ENCODE measurements at places on chromosomes 1 and 21.

DNA sequence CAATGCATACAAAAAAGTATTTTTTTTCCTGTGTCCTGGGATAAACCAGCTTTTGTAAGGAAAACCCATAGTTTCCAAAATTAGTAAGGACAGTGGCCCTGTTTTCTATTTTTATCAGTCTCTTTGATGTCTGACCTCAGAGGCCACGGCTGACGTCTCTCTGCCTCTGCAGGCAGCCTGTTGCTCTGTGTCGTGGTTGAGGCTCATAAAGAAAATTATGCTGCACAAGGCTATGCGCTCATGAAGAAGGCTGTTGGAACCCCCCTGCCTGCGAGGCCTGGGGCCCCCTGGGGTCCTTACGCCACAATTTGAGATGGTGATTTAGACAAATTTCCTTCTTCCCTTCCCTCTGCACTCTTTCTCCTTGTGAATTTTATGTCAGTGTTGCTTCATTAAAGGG is 48.9 kb downstream of the AGPAT3 start:
- H3K4me1 ChIP-seq: peaks cover 21% of the 10 kb centered on the region
- no peaks in the 10 kb centered on the region for H3K27me3 ChIP-seq
- peak; percentile 76 for DNase-seq
- H3K4me3 ChIP-seq: no peak overlapping the region
- no peak overlapping the region for H3K27ac ChIP-seq

DNA sequence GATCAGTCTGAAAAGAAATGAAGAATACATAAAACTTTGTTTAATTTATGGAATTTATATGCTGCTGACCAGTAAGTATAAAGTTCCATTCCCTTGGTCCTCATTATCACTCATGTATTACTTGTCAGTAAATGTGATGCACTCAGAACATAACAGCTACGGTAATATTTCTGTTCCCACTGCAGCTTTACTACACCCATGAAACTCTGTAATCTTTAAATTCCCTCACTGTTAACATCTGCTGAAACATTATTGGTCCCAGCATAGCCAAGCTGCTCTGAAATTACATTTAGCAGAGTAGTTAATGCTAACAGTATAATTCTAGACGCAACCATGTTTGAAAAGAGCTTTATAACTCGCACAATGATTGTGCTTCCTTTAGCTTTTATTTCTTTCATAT is 238.4 kb downstream of the GPATCH2 start:
- H3K27me3 ChIP-seq: no peaks in the 10 kb centered on the region
- no peak overlapping the region for H3K27ac ChIP-seq
- H3K36me3 ChIP-seq: no peaks in the 10 kb centered on the region
- H3K4me3 ChIP-seq: no peak overlapping the region

- H3K27me3 ChIP-seq: no peaks in the 10 kb centered on the region
- DNase-seq: no peak
- no peaks in the 10 kb centered on the region for H3K36me3 ChIP-seq
- no peak overlapping the region for H3K27ac ChIP-seq
Observed at GRCh38 chr21:44571844-44572782, 1.4 kb upstream of the KRTAP10-4 start.

GRCh38 chr21:40902299-40902698 is 55.3 kb upstream of the DSCAM start:
- DNase-seq: no peak
- H3K27me3 ChIP-seq: no peaks in the 10 kb centered on the region
- H3K4me1 ChIP-seq: no peaks in the 10 kb centered on the region
- H3K36me3 ChIP-seq: no peaks in the 10 kb centered on the region
- H3K4me3 ChIP-seq: no peak overlapping the region

DNA sequence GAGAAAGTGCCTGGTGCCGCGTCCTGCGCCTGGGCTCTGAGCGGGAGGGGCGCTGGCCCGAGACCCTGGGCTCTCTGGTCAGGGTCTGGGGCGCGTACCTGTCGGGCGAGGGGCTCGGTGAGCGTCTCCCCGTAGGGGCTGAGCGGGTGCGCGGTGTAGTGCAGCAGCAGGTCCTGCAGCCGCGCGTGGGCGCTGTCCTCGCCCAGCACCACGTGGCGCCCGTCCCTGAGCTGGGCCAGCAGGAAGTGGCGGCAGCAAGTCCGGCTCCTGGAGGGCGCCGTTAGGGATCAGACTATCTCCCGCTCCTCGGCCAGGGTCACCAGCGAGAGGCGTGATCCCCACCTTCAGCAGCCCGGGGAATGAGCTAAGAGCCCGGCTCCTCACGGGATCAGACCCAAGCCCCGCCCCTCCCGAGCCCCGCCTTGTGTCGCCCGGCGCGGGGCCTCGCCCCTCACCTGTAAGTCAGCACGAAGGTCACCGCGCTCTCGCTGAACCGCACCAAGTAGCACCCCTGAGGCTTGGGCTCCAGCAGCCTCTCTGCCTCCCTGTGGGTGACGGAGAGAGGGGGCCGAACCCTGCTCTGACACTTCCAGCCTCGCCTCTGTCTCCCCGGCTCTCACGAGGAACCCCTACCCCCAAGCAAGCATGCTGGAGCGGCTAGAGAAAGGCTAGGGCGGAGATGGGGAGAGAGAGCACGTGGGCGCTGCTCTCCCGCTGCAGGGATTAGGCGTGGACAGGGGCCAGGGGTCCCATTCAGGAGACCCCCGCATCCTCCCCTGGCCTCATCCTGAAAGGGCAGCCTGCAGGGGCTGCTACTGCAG is 2.7 kb downstream of the SH2D2A start:
- peak overlapping the region; percentile 12 for H3K4me3 ChIP-seq
- H3K4me1 ChIP-seq: peaks cover 19% of the 10 kb centered on the region
- peak; percentile 43 for DNase-seq
- H3K36me3 ChIP-seq: no peaks in the 10 kb centered on the region
- H3K27me3 ChIP-seq: peaks cover 30% of the 10 kb centered on the region

DNA sequence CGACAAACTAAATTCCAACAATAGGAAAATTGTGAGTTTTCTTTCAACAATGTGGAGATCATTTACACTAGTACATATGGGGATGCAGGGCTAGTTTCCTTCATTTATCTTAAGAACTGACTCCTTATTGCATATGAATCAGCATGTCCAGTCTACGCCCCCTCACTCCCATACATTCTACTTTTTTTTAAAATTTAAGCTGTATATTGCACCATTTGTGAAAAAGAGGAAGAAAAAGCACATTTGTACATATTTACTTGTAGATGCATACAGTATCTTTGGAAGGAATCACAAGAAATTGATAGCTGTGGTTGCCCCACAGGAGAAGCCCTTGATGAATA is 15.9 kb downstream of the VPS26C start:
- no peaks in the 10 kb centered on the region for H3K27me3 ChIP-seq
- H3K4me3 ChIP-seq: no peak overlapping the region
- no peaks in the 10 kb centered on the region for H3K4me1 ChIP-seq
- no peak for DNase-seq

GRCh38 chr1:95041491-95042165 is 31.1 kb downstream of the ALG14 start:
- H3K27me3 ChIP-seq: no peaks in the 10 kb centered on the region
- H3K36me3 ChIP-seq: no peaks in the 10 kb centered on the region
- H3K4me3 ChIP-seq: no peak overlapping the region
- peaks cover 4% of the 10 kb centered on the region for H3K4me1 ChIP-seq

GRCh38 chr1:8976896-8977450 is 31.3 kb downstream of the CA6 start:
- H3K36me3 ChIP-seq: no peaks in the 10 kb centered on the region
- DNase-seq: no peak
- peaks cover 5% of the 10 kb centered on the region for H3K4me1 ChIP-seq
- no peak overlapping the region for H3K4me3 ChIP-seq
- no peak overlapping the region for H3K27ac ChIP-seq

GRCh38 chr1:42211224-42211623 is 46.7 kb upstream of the GUCA2A start:
- H3K36me3 ChIP-seq: peaks cover under 1% of the 10 kb centered on the region
- no peak for DNase-seq
- H3K27me3 ChIP-seq: no peaks in the 10 kb centered on the region
- no peak overlapping the region for H3K27ac ChIP-seq

GRCh38 chr1:47409311-47410067 is 6.6 kb upstream of the FOXE3 start:
- H3K4me1 ChIP-seq: peaks cover 12% of the 10 kb centered on the region
- H3K36me3 ChIP-seq: no peaks in the 10 kb centered on the region
- H3K27me3 ChIP-seq: peaks cover 27% of the 10 kb centered on the region
- DNase-seq: no peak

GRCh38 chr1:61638296-61638695 is 86.6 kb downstream of the TM2D1 start:
- no peaks in the 10 kb centered on the region for H3K36me3 ChIP-seq
- DNase-seq: no peak
- no peak overlapping the region for H3K27ac ChIP-seq
- no peak overlapping the region for H3K4me3 ChIP-seq
- H3K4me1 ChIP-seq: no peaks in the 10 kb centered on the region

DNA sequence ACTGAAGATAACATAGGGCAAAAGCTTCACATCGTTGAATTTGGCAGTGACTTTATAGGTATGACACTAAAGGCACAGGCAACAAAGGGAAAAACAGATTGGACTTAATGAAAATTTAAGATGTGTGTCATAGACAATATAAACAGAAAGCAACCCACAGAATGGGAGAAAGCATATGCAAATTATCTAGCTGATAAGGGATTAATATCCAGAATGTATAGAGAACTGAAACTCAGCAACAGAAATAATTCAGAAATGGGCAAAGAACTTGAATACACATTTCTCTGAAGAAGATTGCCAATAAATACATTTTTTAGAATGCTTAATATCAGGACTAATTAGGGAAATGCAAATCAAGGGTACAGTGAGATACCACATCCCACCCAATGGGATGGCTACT is 55.2 kb upstream of the ANGPTL1 start:
- H3K4me3 ChIP-seq: no peak overlapping the region
- H3K4me1 ChIP-seq: no peaks in the 10 kb centered on the region
- DNase-seq: no peak
- no peaks in the 10 kb centered on the region for H3K36me3 ChIP-seq

DNA sequence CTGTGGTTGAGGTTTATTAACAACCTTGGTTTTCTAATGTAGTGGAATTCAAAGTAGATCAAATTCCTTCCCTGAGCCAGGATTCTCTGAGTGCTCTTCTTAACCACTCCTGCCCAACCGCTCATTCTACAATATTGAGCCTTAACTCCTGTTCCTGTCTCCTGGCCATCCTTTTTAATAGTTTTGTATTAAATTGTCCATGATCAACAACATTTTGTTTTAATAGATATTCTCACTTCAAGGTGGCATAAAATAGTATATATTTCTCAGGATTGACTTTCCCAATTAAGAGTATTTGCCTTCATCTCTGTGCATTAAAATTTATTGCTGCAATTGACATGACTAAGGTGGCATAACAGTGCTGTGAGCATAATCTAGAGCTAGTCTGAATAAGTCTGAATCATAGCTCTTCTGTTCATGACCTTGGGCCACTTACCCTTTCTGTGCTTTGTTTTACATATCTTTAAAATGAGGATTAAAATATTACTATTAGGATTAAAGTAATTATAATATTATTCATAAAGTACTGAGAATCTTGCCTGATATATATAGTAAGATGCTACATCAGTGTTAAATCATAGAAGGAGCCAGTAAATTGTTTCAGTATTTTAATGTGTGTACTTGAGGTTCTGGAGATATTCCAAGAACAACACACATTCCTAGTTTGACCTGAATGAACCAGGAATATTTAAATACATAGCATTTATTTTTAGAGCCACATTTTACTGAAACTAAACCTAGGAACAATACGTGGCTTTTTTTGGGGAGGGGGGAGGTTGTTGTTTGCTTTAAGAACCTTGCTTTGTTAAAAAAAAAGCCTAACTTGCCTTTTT is 76.4 kb downstream of the ADGRL2 start:
- no peaks in the 10 kb centered on the region for H3K27me3 ChIP-seq
- no peaks in the 10 kb centered on the region for H3K36me3 ChIP-seq
- peaks cover 4% of the 10 kb centered on the region for H3K4me1 ChIP-seq
- H3K27ac ChIP-seq: peak overlapping the region; percentile 52

GRCh38 chr1:197526736-197527371 is 248.4 kb downstream of the DENND1B start:
- no peaks in the 10 kb centered on the region for H3K4me1 ChIP-seq
- no peak overlapping the region for H3K4me3 ChIP-seq
- no peaks in the 10 kb centered on the region for H3K27me3 ChIP-seq
- no peaks in the 10 kb centered on the region for H3K36me3 ChIP-seq

- no peak overlapping the region for H3K4me3 ChIP-seq
- no peaks in the 10 kb centered on the region for H3K4me1 ChIP-seq
- no peak for DNase-seq
- H3K36me3 ChIP-seq: peaks cover 65% of the 10 kb centered on the region
- no peaks in the 10 kb centered on the region for H3K27me3 ChIP-seq
Observed at GRCh38 chr1:43901196-43901961, 32.2 kb upstream of the ARTN start.

DNA sequence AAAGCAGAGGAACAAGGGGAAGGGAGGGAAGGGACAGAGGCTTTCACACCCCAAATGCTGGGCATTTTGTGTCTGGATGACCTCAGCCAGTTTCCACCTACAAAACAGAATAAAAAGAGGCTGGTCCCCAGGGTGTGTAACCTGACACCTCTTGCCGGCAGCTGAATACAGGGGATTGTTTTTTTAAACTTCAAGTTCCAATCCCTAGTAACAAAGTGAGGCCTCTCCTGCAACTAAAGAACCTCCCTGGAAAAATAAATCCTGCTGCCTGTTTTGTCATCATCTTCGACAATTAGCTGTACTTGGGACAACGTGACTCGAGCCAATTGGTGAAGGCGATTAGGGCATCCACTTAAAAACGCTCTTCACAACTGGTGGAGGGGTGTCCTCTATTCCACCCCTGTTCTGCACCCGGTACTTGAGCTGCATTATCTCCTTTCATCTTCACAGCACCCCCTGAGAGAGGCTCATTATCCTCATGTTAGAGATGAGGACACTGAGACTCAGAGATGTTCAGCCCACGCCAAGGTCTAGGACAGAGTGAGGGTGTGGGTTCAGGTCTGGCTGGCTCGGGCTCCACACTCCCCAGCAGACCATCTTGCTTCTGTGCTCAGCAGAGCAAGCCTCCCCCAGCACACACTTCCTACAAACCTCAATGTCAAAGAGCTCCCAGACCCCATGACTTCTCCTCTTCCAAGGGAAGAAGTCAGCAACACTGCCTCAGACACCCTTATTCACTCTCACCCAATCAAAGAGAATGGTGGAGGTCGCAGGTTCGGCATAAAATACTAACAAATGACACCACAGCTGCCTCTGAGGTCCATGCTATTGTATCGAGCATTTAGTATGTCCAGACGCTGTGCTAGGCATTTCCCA is 15.2 kb downstream of the ITPKB start:
- peaks cover 30% of the 10 kb centered on the region for H3K4me1 ChIP-seq
- H3K27ac ChIP-seq: peak overlapping the region; percentile 60
- H3K36me3 ChIP-seq: peaks cover 20% of the 10 kb centered on the region

DNA sequence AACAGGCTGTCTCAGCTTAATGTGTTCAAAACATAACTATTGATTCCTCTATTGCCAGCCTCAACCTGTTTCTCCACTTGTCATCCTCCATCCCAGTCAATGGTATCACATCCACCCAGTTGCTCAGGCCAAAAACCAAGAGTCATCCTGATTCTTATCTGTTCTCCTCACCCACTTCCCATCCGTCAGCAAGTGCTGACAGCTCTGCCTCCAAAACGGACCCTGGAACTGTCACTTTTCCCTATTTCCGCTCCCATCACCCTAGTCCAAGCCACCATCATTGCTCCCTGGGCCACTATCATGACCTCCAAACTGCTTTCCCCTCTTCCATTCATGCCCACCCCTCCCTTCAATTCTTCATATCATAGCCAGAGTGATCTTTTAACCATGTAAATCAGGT is 36.2 kb upstream of the IFFO2 start:
- no peak overlapping the region for H3K4me3 ChIP-seq
- no peaks in the 10 kb centered on the region for H3K36me3 ChIP-seq
- DNase-seq: no peak
- no peaks in the 10 kb centered on the region for H3K27me3 ChIP-seq

- H3K4me3 ChIP-seq: no peak overlapping the region
- H3K27me3 ChIP-seq: no peaks in the 10 kb centered on the region
- peaks cover 24% of the 10 kb centered on the region for H3K4me1 ChIP-seq
- DNase-seq: no peak
Observed at GRCh38 chr1:19087017-19087736, 122.9 kb downstream of the UBR4 start.

Data from mesenchymal stem cell (in vitro differentiated cells and primary cell).